DMS153 (cell line): ENCODE measurements at places on chromosomes 2 and 18.

GRCh38 chr2:77370511-77370910, 151.7 kb downstream of the LRRTM4 start:
- DNase-seq = no peak

DNA sequence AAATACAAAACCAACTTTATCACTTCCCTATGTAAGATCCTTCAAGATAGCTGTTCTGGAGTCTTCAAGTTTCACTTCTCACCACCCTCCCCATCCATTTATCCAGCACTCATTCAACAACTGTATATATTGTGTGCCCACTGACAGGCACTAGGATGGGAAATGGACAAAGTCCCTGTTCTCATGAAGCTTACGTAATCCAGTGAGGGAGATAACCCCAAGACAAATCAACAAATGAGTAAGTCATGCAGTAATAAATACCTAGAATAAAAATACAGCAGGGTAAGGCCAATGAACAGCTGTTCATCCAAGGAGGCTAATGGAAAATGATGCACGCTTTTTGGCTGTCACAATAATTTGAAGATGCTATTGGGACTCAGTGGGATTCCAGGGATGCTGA, 133.8 kb downstream of the MEMO1 start:
- DNase-seq = no peak

GRCh38 chr2:239258248-239258647, 142.6 kb downstream of the HDAC4 start:
- DNase-seq = no peak

GRCh38 chr18:35695384-35695783, 113.8 kb downstream of the GALNT1 start:
- no peak for DNase-seq

- no peak for DNase-seq
Observed at GRCh38 chr2:182166406-182166805, 180.8 kb downstream of the PPP1R1C start.

- DNase-seq = no peak
Observed at GRCh38 chr18:2881088-2881839, 34.5 kb downstream of the EMILIN2 start.
